ENCODE measurements at places on chromosomes 6 and 20. TPM values are rescaled to one million over a fixed set of nuclear protein-coding genes. Genes with fewer than 3 reads are reported as not detected.

DNA sequence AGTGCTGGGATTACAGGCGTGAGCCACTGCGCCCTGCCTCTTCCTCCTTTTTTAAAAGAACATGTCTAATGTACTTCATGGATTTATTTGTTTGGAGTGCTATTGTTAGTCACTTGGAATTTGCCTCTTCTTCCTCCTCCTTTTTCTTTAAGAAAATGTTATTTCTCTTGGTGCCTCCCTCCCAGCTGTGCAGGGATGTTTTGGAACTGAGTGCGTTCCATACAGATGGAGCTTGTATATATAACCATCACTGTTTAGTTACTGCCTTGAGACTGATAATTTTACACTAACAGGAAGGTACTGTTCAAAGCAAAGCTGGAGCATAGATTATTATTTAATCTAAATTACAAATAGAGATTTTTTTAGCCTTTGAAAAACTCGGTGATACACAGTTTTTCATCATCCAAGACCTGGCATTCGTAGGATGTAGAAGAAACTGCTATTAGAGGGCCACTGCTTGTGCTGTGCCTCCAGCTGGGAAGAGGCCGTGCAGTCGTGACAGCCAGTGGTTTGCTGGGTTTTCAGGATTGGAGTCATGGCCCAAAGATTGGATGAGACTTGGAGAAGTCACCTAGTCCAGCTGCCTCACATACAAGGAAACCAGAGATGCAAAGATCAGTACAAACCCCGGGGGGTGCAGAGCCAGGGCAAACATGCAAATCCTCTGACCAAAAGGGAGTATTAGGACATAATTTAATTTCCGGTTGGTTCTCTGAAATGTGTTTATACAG, 123.1 kb downstream of the PLEKHG1 start:
- no peak for ATAC-seq

DNA sequence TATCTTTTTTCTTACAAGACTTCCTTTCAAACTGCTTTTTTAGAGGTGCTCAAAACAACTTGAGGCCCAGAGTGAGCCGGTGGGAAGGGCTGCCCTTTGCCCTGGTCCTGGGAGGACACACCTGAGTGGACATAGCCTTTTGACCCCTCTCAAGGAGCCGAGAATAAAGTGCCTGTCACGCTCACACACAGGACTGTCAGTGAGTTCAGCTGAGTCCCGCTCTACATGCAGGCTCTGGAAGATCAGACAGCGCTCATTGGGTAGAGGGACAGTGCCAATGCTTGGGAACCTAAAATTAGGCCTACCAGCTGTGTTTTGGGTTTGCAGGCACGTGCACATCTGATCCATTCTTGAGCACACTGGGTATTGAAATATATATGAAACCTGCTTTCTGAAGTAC, 387.8 kb downstream of the CD83 start:
- ATAC-seq = no peak

DNA sequence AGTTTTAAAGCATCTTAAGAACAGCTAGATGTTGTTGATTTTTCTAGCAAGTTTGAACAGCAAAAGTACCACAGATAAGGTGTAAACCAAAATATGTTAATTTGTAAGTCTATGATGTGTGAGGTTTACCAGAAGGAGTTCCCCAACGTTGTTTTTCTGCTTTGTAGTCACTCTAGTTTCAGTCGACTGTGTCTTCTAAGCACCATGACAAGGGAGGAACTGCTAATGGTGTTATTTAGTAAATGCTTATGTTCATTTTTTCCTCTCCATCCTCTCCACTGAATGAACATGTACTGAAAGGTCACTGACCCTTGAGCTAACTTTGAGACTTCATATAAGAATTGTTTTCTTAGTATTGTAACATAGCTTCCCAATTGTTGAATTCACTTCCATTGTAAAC, 3.0 kb downstream of the ENPP3 start:
- no peak for ATAC-seq

SULF2 gene
- total RNA-seq = 123 TPM

- ATAC-seq = no peak
Measured at GRCh38 chr6:78909391-78909790, 42.0 kb downstream of the IRAK1BP1 start.

DNA sequence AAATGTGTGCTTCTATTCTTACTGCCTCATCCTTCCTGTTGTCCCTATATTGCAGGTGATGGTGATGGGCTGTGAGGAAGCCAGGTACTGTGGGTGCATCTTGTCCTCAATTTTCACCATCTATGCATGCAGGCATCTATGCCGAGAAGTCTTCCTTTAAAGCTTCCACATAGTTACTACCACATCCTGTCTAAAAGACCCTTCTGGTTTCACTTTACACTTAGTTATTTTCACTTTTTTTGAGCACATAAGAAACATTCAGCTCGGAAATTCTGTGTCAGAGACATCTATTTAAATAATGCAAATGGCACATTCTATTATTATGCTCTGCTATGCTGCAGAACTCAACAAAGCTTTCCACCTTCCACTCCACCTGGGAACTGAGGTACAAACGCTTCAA, 28.2 kb upstream of the FABP7 start:
- ATAC-seq = no peak

All from motor neuron (in vitro differentiated cells).